ENCODE measurements at places on chromosomes 2 and 18.

DNA sequence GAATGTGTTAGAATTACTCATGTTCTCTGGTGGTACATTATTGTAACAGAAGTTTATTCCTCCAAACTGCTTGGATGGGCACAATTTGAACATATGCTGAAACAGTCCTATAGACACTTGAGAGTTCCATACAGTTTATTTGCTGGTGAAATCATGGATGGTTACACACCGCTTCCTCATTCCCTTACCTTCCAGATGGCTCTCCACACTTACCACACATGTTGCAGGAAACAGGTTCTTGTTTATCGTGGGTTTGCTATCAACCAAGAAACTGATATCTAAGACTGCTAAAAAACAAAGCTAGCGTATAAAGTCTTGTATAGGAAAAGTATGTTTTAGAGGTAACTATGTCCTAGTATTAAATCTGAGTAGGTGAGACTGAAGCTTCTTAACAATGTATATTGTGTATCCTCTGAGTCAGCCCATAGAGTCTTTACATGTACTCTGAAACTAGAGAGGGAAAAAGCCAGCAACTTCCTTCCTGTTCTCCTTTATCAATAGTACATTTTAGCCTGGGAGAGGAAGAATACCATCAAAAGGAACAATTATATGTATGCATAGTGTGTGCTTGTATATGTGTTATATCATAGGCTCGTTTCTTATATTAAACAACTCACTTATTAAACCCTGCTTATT lies 313.1 kb downstream of the PLCL1 start:
- DNase-seq: no peak

DNA sequence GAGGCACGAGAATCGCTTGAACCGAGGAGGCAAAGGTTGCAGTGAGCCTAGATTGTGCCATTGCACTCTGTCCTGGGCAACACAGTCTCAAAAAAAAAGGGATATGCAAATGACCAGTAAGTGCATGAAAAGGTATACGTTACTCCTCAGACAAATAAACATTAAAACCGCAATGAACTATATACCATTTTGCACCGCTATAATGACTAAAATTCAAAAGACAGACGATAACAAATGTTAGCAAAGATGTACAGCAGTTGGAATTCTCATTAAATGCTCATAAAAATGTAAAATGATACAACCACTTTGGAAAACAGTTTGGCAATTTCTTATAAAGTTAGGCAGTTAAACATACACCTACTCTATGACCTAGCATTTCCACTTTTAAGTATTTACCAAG lies 67.4 kb upstream of the MSH6 start:
- DNase-seq: no peak

- no peak for DNase-seq
These were observed 20.0 kb downstream of the KCNF1 start for GRCh38 chr2:10931710-10932255.

GRCh38 chr2:204012072-204012653 lies 75.6 kb downstream of the ICOS start:
- peak; percentile 91 for DNase-seq

GRCh38 chr2:40160751-40161218 lies 291.1 kb downstream of the SLC8A1 start:
- DNase-seq: no peak

- peak; percentile 67 for DNase-seq
These were observed 27.6 kb downstream of the TTR start for GRCh38 chr18:31619291-31619690.

GRCh38 chr2:6523476-6523875 lies 342.2 kb downstream of the CMPK2 start:
- DNase-seq: no peak

GRCh38 chr2:23617167-23617810 lies 232.3 kb downstream of the KLHL29 start:
- DNase-seq: no peak

GRCh38 chr18:79866889-79867574 lies 69.3 kb downstream of the KCNG2 start:
- peak; percentile 5 for DNase-seq

DNA sequence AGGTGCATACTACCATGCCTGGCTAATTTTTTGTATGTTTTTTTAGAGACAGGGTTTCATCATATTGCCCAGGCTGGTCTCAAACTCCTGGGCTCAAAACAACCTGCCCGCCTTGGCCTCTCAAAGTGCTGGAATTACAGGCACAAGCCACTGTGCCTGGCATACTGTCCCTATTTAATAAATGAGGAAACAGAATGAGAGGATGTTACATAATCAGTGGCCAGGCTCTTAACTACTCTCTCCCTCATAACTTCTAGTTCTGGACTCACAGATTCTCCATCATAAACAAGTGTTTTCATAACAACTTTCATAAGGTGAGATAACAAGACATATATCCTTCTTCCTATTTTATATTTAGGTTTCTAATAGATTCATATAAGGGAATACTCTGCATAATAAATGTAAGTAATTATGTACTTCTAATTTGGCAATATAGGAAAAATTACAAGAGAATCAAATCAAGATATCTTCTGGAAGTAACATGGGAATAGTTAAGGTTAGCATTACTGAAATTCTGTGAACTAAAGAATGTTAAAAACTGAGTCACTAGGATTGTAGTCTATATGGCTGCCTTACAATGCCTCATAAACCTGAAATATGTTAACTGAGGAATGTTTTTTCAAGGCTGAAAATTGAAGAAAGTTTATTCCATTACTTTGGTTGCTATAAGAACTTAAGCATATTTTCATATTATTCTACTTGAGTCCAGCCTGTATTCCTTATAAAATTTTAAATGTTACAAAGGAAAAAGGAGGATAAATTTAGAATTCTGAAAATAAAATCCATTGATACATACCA lies 71.3 kb downstream of the SLC25A12 start:
- no peak for DNase-seq

GRCh38 chr2:129757915-129758783 lies 221.3 kb upstream of the RAB6C start:
- no peak for DNase-seq

DNA sequence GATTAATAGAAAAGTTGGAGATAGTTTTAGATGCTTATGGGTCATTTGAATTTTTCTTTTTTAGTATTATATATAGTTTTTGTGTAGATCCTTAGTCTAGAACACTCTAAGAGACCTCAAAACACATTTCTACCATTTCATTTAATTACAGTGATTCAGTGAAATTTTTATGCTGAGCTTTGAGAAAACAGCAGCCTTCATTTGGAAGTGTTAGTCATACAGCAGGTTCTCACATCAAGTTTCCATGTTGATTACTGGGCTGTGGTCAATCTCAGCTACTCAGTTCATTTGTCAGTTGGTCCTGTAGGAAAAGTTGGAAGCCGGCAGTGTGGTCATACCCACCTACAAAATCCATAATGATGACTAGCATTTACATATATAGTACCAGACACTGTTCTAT lies 37.9 kb downstream of the MAP3K19 start:
- DNase-seq: no peak

GRCh38 chr2:148876595-148877402 lies 1.8 kb downstream of the KIF5C start:
- DNase-seq: no peak

DNA sequence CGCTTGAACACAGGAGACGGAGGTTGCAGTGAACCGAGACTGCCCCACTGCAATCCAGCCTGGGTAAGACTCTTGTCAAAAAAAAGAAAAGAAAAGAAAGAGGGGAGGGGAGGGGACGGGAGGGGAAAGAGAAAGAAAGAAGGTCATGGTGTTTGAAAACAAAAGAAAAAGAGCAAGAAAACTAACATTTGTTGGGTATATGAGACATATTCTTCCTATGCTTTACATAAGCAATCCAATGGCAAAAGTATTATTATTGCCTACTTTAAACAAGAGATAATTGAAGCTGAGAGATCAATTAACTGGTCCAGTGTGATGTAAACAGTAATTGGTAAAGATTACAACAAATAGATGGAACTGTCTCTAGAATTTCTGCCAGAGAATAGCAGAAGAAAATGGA lies 157.3 kb downstream of the ZRANB3 start:
- DNase-seq: no peak

DNA sequence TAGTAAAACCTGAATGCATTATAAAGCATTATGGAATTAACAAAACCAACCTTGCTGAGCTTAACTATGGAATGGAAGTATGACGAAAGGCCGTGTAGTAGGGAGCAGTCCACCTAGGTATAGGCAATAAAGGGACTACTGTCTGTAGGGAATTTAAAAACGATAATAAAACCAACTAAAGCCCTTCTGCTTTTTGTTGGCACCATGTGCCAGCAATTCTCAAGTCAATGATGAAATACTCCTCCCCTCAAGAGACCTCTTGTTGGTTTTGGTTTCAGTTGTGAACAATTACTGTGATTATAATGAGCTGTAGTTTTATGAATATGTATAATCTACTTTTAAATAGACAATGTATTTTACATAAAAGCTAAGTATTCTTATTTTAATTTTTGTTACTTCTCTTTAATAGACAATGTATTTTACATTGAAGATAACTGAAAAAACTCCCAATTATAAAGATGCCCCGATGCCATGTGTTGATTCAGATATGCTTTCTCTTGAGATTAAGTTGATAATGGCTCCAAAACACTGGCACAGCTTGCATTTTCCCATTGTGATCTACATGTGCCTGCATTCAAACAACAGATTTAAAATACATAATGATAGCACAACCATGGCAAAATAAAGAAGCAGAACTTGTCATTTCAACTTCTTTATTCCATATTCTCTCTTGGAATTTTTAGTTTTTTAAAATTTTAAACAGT lies 55.5 kb upstream of the ZDBF2 start:
- DNase-seq: no peak

GRCh38 chr18:12452784-12453183 lies 45.1 kb downstream of the PRELID3A start:
- no peak for DNase-seq

- no peak for DNase-seq
These were observed 15.8 kb downstream of the INPP5D start for GRCh38 chr2:233075966-233076339.

- DNase-seq: no peak
These were observed 85.2 kb downstream of the NDUFA10 start for GRCh38 chr2:239939736-239940483.

- no peak for DNase-seq
These were observed 38.4 kb downstream of the POMC start for GRCh38 chr2:25129901-25130520.

- DNase-seq: no peak
These were observed 54.9 kb downstream of the TMEFF2 start for GRCh38 chr2:192139813-192140212.

All from epithelial cell of esophagus (primary cell).